Hippocampal formation (tissue), 2 donors: ENCODE measurements at places on chromosomes 4 and X.
A peak's percentile ranks its signal among the peaks of the same experiment; 100 is the strongest.

GRCh38 chrX:153297376-153297775 lies 24.2 kb downstream of the PNMA6F start:
- DNase-seq, result no peak

DNA sequence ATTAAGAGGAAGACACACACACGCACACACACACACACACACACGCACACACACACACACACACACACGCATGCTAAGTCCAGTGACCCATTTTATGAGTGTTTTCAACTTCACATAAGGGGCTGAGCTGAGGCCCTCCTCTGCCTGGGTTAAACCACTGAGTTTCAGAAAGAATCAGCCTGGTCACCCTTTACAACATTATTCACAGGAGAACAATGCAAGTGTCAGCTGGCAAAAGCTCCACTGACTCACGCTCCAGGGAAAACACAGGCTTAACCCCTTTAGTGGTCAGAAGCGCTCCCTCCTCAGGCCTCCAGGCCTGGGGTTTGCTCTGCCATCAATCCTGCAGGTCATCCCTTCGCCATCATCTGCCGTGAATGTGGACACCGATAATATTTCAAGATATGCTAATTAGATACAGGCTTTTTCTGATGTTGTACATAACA lies 46.9 kb downstream of the ACOX3 start:
- DNase-seq, result peak; percentile 78

GRCh38 chr4:34261799-34262314 lies 1982.5 kb downstream of the ARAP2 start:
- DNase-seq, result no peak

DNA sequence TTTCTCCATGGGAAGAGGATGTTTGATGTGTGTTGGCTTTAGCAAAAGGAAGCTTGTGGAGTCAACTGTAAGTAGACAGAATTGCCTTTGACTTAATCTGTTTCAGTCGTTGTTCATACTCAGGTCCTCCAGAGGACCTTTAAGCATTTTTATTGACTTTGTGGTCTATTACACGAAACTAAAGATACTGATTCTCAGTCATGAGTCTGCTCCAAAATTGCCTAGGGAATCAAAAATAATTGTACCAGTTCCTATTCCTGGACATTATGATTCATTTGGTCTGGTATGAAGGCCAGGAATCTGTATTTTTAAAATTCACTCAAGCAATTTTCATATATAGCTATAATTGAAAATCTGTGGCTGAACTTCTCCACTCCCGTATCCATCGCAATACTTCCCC lies 38.6 kb downstream of the AR start:
- DNase-seq, result no peak

- DNase-seq, result no peak
Observed at GRCh38 chrX:6067600-6067999, 161.1 kb downstream of the NLGN4X start.

GRCh38 chr4:2168469-2169319 lies 73.2 kb downstream of the HAUS3 start:
- no peak for DNase-seq

DNA sequence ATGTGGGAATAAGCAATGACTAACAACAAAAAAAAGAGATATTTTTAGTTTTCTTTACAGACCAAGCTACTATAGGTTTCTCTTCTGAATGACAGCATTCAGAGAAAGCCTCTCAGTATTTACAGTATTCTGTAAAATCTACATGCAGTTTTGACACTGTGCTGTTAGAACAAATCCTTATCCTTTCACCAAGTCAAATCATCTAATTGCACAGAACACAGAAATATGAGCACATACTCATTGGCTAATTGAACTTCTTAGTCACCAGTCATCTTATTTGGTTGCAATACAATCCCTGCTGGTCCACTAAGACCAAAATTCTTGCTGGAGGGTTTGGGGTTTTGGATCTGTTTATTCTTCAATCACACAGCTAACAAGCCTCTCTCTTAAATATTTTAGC lies 5.7 kb downstream of the ACOT9 start:
- no peak for DNase-seq

GRCh38 chr4:163697121-163697520 lies 202.6 kb downstream of the TMA16 start:
- DNase-seq, result no peak

DNA sequence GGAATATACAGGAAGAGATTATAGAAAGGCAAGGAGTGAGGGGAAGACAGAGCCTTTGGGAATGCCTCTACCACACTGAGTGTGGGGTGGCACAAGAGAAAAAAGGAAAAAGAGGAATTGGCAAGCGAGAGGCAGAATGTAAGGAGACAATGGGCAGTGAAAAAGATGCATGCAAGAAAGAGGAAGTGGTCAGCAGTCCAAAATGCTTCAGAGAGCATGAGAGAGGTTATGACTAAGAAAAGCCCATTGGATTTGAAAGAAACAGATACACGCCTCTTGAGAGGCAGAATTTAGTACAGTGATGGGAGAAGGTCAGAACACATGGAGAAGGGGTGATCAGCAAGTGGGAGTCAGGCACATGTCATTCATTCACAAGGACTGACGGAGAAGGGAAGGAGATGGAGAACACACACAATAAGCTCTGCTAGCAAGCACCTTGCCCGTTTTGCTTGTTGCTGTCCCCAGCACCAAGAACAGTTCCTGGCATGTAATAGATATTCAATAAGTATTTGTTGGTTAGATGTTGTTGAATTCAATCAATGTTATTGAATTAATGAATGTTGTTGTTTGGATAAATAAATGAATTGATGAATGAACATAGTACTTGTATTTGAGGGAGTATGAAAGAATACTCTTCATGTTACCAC lies 6.3 kb downstream of the DCHS2 start:
- no peak for DNase-seq

DNA sequence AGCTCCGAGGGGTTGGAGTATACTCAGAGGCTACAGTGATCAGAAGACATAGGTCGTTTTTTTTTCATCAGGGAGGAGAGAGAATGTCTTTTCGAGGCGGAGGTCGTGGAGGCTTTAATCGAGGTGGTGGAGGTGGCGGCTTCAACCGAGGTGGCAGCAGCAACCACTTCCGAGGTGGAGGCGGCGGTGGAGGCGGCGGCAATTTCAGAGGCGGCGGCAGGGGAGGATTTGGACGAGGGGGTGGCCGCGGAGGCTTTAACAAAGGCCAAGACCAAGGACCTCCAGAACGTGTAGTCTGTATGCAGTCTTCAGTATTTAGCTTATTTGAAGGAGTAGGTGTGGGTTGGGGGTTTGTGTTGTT lies 500 bp downstream of the GAR1 start:
- DNase-seq, result no peak

DNA sequence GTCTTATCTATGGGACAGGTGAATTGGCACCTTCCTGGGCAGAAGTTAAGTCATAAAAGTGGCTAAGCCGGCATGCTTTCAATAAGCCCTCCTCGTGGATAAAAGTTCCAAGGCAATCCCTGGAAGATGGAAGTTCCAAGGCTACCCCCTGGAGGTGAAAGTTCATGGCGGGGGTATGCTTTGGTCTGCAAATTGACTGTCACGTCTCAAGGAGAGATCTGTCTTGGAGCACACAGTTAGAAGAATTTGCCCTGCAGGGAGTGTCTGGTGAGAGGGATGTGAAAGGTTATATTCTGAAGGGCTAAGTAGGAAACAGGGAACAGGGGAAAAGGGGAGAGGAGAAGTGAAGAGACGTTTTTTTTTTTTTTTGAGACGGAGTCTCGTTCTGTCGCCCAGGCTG lies 26.2 kb upstream of the GPR173 start:
- no peak for DNase-seq

GRCh38 chrX:68878977-68879645 lies 50.3 kb downstream of the EFNB1 start:
- DNase-seq, result no peak

DNA sequence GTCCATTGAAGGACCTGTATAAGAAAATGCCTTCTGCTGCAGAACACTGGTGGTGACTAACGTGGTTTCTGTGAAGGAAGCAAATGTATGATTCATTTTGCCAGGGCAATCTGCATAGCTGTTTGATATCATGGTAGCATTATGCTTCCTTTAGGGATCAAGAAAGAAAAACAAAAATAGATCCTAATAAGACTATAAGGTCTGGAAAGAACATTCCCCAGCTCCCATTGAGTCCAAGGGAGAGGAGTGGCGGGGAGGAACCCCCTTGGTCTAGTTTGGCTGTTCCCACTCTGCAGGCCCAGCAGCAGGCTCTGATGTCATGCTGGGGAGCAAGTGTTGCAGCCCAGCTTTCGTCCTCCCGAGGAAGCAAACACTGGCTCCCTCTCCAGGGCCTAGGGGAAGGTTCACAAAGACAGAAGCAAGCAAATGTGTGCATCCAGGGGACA lies 154.5 kb upstream of the GALNT7 start:
- DNase-seq, result no peak

DNA sequence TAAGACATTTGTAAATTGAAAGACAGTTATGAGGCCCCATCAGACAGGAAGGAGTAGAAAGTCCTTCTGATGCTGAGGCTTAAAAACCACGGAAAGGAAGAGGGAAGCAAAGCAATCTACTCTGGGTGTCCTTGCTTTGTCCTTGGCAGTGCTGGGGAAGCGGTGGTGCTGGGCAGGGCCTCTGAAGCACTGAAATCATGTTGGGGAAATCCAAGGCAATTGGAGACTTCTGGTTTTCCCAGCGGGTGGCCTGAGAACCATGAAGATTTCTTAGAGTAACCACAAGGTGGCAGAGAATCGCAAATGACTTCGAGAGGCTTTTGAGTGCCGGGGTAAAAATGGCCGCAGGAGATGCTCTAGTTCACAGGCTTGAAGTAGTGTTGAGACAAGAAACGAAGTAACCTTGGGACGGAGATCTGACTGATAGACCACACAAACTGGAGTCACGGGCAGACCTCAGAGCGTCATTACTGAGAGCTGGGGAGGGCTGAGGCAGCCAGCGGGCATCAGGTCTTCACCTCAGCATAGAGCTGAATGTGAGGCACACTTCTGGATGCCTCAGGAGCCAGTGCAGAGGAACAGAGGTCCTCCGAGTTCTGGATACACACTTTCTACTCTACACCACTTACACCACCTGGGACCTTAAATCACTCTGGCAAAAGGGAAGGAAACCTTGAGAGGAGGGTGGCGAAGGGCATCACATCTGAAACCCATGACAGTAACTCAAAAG lies 130.7 kb upstream of the GPRIN3 start:
- peak; percentile 1 for DNase-seq

- no peak for DNase-seq
Observed at GRCh38 chr4:185110375-185110823, 32.7 kb upstream of the SLC25A4 start.

GRCh38 chr4:117783716-117784115 lies 250.6 kb upstream of the NDST3 start:
- no peak for DNase-seq

- DNase-seq, result no peak
Observed at GRCh38 chr4:29853833-29854232, 866.3 kb upstream of the PCDH7 start.

DNA sequence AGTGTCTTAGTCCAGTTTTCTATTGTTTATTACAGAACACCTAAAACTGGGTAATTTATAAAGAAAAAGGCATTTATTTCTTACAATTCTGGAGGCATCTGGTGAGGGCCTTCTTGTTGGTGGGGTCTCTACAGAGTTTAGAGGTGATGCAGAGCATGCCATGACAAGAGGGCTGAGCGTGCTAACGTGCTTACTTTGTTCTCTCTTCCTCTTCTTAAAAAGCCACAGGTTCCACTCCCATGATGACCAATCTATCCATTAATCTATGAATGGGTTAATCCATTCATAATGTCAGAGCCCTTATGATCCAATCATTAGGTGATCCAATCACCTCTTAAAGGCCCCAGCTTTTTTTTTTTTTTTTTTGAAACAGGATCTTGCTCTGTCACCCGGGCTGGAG lies 291.5 kb upstream of the GALNTL6 start:
- DNase-seq, result no peak

DNA sequence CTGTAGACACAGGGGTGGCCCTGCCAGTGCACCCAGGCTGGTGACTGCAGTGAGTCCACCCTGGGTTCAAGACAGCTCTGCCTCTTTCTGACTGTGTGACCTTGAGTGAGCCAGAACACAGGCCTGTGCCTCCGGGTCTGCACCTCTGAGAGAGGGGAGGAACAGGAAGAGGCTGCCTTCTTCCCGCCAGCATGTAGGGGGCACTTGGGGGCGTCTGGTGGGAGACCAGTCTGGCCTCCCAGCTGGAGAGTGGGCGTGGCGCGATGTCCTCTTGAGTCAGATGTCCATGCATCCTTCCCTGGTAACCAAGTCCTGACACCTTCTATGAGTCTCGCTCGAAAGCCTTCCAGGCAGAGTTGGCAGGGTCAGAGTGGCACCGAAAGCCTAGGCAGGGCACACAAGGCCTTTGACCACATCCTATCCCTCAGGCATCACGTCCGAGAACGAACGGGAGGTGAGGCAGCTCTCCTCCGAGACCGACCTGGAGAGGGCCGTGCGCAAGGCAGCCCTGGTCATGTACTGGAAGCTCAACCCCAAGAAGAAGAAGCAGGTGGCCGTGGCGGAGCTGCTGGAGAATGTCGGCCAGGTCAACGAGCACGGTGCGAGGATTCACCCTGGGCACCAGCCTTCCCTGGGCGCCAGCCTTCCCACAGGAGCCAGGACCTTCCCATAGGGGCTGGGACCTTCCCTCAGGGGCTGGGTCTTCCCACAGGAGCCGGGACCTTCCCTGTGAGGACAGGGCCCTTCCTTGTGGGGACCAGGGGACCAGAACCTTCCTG lies 21.3 kb downstream of the WFS1 start:
- DNase-seq, result no peak
